Mammary epithelial cell (primary cell): ENCODE measurements at places on chromosomes 1 and 21. TPM values are rescaled to one million over a fixed set of nuclear protein-coding genes. Genes with fewer than 3 reads are reported as not detected.

- peak; percentile 11 for DNase-seq
Measured at GRCh38 chr1:93079685-93080141, 630 bp downstream of the MTF2 start.

DNA sequence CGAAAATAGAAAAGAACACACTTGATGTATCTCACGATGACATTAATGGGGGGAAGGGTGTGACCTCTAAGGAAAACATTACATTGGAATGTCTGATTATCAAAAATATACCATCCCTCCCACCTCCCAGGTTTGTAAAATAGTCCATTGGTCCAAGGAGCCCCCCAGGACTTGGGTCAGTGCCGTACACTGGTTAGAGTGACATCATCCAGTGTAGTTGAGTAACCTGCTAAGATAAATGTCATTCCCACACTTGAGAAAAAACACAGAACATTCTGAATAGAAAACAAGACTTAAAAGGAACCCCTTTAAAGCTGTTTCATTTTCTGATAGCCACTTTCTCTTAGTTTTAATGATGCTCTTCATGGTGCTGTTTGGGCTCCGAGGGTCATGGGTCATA lies 15.2 kb downstream of the DDX20 start:
- DNase-seq = no peak

DNA sequence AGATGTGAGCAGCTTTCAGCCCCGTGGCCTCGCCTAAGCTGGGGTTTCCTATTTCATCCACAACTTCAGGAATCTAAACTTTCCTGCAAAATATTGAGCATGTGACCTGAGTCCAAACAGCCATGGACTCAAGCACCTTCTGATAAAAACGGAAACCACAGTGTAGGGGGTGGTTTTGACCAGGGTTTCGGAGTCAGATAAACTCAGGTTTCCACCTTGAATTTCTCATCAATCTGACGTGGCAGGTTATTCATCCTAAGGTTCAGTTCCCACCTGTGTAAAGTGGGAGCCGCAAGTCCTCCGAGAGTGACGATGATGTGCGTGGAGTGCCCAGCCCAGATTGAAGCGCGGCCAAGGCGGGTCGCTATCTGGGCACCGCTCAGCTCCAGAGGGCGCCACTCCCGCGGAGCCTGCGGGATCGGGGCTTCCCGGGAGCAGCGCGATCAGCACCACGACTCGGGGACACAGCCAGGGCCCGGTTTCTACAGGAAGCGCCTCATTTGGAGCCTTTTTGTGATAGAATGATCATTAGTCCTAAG lies 871 bp upstream of the ETS2 start:
- no peak for DNase-seq

GRCh38 chr1:202143768-202144401 lies 652 bp downstream of the ARL8A start:
- no peak for DNase-seq

GRCh38 chr1:66778266-66778665 lies 22.8 kb downstream of the INSL5 start:
- DNase-seq = no peak

GRCh38 chr1:223745731-223746130 lies 33.4 kb downstream of the CAPN2 start:
- DNase-seq = no peak

DNA sequence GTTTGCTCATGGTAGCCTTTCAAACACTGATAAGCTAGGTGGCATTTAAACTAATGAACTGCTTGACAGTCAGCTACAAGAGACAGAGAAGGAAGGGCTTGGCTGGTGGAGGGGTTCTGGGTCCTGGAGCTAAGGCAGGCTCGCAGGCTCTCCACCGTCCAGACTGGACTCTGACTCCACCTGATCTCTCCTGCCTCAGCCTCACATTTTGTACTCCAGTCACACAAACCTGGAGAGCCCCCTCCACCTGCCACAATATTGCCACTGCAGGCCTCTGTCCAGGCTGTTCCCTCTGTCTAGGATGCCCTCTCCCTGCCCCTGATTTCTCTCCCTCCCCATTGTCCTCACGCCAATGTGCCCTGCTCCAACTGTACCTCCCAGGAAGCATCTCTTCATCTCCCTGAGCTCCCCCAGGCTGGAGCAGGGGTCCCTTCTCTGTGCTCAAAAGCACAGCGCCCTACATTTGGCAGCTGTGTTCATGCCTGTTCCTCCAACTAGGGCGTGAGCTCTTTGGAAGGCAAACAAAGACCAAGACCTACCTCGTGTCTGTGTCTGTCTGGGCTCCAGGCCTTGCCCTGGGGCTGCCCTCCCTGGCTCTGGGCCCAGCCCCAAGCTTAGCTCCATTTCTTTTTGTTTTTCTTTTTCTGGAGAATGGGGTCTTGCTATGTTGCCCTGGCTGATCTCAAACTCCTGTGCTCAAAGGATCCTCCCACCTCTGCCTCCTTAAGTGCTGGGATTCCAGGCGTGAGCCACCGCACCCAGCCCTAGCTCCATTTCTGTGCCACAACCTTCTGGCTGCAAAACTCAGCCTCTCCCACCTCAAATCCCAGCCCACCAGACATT lies 2.9 kb downstream of the TIE1 start:
- no peak for DNase-seq

The PPIAL4G gene
- not detected for polyA plus RNA-seq

The G0S2 gene
- polyA plus RNA-seq = 20.8 TPM

The TNFRSF4 gene
- polyA plus RNA-seq = not detected

The ETV3L gene
- polyA plus RNA-seq = not detected

The MARK1 gene
- 5.0 TPM for polyA plus RNA-seq

The OR14K1 gene
- not detected for polyA plus RNA-seq
